Kidney epithelial cell (primary cell): ENCODE measurements at places on chromosomes 7 and 10. TPM values are rescaled to one million over a fixed set of nuclear protein-coding genes. Genes with fewer than 3 reads are reported as not detected.

ADRB1 gene
- total RNA-seq = 0.04 and 0.21 TPM in 2 replicates

CYP2E1 gene
- total RNA-seq = 3.0 and 3.1 TPM in 2 replicates

LIPF gene
- total RNA-seq = not detected in 2 replicates

LRGUK gene
- 0.41 and 0.42 TPM in 2 replicates for total RNA-seq

TLX1 gene
- not detected in 2 replicates for total RNA-seq

ITPRID1 gene
- not detected in 2 replicates for total RNA-seq

FBXL13 gene
- total RNA-seq = 3.1 and 3.6 TPM in 2 replicates

CLEC2L gene
- total RNA-seq = not detected in 2 replicates

SLC18A3 gene
- not detected in 2 replicates for total RNA-seq

FAM25C gene
- 7.0 and 36.4 TPM in 2 replicates for total RNA-seq
